ENCODE measurements at places on chromosomes 2 and 18.
A peak's percentile ranks its signal among the peaks of the same experiment; 100 is the strongest.

DNA sequence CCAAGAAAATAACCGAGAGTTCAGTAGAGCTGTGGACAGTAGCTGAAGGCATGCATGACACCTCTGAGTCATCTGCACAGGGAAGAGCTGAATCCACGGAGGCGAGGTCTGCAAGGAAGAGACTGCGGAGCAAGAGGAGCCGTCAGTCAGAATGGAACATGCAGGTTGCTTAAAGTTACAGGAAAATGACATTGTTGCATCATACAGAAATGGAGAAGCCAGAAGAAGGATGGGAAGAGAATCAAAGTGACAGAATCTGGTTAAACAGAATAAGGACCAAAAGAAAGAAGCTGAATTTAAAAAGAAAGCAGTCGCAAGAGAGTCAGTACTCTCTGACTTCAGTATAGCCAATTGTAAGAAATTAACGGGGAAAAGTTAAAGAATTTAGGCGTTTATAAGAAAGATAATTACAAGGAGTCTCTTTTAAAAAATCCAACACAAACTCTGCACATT, 533.8 kb downstream of the ADCYAP1 start:
- no peak for DNase-seq

DNA sequence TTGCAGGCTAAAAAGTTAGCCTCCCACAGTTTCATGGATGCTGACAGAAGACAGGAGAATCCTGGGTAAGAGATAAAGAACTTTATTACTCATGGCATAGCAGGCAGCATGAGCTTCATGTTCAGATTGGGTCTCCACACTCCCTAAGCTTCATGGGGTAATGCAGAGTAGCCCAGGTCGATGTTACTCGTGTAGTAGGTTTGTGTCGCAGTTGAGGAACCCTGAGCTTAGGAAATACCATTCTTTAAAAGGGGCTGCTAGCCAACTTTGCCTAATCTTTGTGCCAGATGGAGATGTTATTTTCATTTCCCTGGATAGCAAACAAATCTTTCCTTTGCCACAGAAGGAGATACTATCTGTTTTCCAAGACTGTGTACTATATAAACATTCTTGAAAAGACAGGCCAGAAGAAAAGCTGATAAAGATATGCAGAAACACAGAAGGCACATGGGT, 117.6 kb downstream of the LTBP1 start:
- no peak for DNase-seq

- peak; percentile 46 for DNase-seq
Measured at GRCh38 chr2:217993817-217994463, 8.9 kb downstream of the TNS1 start.

GRCh38 chr2:216700781-216701180, 5.4 kb upstream of the IGFBP5 start:
- no peak for DNase-seq

- no peak for DNase-seq
Measured at GRCh38 chr18:63177259-63177658, 142.3 kb downstream of the BCL2 start.

DNA sequence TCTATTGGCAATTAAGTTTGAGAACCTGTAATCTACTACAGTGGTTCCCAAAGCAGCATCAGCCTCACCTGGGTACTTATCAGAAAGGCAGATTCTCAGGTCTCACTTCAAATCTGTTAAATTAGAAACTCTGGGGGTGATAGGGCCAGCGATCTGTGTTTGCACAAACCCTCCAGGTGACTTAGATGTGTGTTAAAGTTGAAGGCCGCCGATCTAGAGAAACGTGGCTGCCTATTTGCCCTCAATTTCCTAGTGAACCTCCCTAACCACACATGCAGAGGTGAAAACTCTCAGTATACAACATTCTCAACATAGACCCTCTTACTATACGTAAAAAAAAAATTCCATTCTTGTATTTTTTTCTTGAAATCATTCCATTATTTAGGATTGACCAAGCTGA, 14.2 kb downstream of the KLHL41 start:
- no peak for DNase-seq

- DNase-seq, result no peak
Measured at GRCh38 chr2:199743415-199744120, 107.4 kb downstream of the FTCDNL1 start.

- DNase-seq, result no peak
Measured at GRCh38 chr2:238941262-238941792, 93.4 kb downstream of the TWIST2 start.

GRCh38 chr18:53385889-53386288, 838.6 kb downstream of the MBD2 start:
- DNase-seq, result no peak

- no peak for DNase-seq
Measured at GRCh38 chr2:190266314-190266713, 53.3 kb downstream of the HIBCH start.

GRCh38 chr2:148949348-148949747, 74.3 kb downstream of the KIF5C start:
- DNase-seq, result no peak

DNA sequence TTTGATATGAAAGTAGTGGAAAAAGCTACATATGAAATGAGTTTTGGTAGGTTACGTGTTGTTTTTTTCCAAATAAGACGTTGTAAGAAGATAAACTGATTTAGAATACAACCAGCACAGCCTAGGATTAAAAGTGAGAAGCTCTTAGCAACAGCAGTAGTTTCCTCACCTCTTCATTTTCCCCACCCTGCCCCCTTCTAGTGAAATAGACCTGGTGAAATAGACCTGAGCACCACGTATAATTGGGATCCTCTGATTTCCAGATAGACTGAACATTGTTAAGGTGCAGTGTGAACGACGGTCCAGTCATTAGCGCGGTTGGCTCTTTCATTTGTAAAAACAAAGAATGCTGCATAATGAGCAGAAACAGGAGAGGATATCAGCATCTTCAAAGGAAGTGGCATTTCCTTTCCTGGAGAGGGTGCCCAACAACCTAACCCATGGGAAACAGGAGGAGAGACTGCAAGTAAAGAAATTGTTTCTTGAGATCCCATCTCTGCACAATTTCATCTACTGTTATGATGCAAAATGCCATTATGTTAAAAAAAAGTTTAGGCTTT, 114.3 kb downstream of the FIGN start:
- DNase-seq, result no peak

DNA sequence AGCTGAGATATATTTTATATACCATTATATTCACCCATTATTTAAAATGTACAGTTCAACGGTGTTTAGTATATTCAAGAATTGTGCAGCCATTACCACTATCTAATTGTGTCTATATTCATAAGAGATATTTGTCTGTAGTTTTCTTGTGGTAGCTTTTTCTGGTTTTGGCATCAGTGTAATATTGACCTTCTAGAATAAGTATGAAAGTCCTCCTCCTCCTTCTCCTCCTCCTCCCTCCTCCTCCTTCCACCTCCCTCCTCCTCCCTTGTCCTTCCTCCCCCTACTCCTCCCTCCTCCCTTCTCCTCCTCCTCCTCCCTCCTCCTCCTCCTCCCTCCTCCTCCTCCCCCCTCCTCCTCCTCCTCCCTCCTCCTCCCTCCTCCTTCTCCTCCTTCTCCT, 72.0 kb downstream of the MERTK start:
- no peak for DNase-seq

- no peak for DNase-seq
Measured at GRCh38 chr18:58640891-58641610, 12.2 kb upstream of the ALPK2 start.

- DNase-seq, result no peak
Measured at GRCh38 chr2:182228741-182229140, 198.1 kb downstream of the PDE1A start.

DNA sequence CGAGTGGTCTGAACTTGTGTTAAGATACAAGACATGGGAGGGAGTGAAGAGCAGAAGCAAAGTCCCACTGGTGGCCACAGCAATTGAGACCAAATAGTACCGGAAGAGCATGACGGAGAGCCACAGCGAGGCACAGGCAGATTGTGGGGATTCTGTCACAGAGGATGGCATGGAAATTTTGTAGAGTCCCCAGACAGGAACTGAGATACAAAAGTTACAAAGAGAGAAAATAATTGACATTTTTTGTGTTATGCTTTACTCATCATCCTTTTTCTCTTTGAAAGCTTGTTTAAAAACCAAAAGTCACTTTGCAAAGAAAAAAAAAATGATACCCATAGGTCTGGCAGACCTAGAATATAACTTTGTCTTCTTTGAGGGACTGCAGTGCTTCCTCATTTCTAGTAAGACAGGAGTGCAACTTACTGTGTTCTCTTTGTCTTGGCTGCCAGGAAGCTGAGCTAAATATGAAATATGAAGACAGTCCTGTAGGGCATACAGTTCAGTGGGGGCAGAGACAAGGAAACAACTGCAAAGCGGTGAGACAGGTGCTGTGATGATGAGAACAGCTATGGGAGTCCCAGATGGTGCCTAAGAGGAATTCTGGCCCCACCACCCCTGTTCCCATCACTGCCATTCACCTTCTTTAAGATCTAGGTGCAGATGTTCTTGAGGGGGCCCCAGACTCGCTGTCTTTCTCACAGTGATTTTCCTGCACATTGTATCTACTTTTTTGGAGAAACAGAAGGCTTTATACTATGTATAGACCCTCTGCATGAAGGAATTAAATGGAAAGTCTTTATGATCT, 5.2 kb downstream of the ARHGAP25 start:
- no peak for DNase-seq

- DNase-seq, result no peak
Measured at GRCh38 chr2:111972955-111973565, 74.7 kb downstream of the MERTK start.

DNA sequence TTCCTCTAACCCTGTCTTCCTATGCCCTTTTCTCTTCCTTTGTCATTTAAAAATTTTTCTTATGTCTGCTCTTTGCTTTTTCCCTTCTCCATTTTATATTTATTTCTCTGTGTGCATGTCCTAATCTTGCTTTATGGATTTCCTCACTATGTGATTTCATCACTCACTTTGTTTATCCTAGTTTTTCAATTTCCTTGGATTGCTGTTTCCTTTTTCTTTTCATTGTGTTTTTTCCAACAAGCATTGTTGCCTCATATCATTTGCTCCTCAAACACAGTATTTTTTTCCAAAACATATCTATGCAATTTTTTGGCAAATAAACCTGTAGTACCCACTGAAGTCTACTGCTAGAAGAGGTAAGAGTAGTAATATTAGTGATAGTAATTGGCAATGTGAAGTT, 67.4 kb upstream of the PNPT1 start:
- no peak for DNase-seq

DNA sequence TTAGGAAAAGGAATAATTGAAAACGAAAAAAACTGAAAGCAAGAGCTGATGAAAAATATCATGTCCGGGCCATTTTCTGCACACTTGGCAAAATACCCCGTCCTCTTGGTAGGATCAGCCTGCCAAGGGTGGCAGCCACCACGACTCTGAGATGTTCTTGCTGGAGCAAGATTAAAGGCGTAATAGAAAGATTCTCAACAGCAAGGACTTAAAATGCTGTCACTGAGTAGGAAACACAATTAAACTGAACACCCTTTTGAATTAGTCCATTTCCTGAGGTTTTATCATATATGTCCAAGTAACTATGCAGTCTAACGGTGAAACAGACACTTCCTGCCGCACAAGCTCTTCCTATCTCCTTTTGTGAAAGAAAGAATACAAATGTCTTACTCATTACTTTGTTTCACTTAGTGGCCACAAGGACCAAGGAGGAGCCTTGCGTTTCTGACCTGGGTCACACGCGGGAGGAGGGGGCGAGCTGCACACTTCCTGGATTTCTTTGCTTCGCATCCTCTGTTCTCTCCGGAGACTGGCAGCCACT, 222.7 kb downstream of the PIEZO2 start:
- DNase-seq, result no peak

- no peak for DNase-seq
Measured at GRCh38 chr2:119426801-119427395, 4.8 kb upstream of the TMEM37 start.

- DNase-seq, result no peak
Measured at GRCh38 chr18:9244376-9244775, 90.2 kb upstream of the TWSG1 start.

DNA sequence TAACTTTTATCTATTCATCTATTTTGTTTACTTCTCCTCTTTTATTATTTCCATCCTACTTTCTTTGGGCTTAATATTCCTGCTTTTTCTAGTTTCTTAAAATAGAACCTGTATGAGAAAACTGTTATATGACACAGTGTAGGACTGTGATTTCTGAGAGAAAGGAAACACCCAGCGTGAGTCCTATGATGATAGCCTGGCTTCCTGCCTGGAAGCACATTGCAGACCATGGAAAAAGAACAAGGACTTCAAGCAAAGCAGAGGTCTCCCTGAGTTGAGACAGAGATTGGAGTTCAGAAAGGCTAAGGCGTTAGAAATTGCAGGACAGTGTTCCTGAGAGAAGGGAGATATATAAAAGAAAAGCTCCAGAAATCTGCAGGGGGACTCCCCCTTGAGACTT, 7.8 kb downstream of the RBM44 start:
- DNase-seq, result no peak

GRCh38 chr2:30366199-30366691, 80.8 kb upstream of the LCLAT1 start:
- DNase-seq, result no peak

- DNase-seq, result no peak
Measured at GRCh38 chr2:134657650-134658250, 61.0 kb downstream of the TMEM163 start.

- no peak for DNase-seq
Measured at GRCh38 chr2:144461308-144461766, 58.6 kb downstream of the ZEB2 start.

GRCh38 chr2:17646081-17646554, 105.6 kb downstream of the VSNL1 start:
- DNase-seq, result no peak

DNA sequence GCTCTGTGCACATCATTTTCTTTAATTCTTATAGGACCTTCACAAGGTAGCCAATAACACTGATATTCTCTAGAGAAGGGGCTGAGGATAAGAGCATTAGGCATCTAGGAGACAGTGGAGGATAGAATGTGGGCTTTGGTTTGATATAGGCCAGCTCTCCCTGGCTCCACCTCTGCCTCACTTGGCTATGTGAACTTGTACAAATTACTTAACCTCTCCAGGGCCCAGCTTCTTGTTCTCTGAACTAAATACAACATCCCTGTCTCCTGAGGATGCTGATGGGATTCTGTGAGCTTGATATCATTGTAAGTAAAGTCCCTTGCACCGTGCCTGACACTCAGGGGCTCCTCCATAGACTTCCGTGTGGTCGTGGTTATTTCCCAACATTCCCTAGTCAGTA, 87.3 kb downstream of the ACOXL start:
- no peak for DNase-seq

DNA sequence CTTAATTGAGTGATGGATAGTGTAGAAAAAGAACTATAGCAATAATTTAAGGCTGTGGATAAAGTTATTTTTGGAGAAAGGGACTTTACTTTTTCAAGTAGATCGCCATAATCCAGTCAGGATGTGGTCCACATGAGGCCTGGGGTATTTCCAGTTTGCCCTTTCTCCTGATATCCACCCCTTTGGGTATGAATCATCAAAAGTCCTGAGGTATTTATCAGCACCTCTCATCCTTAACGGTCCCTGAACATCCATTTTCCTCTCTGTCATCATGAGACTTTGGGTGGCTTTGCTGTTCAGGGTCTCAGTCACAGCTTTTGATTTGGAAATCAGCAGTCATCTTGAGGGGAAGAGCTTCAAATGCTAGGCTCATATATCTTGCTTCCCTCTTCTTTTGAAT, 39.3 kb upstream of the ELAC1 start:
- no peak for DNase-seq

GRCh38 chr2:9069543-9069942, 66.1 kb upstream of the MBOAT2 start:
- no peak for DNase-seq
